ENCODE measurements at places on chromosomes 7 and 10.

DNA sequence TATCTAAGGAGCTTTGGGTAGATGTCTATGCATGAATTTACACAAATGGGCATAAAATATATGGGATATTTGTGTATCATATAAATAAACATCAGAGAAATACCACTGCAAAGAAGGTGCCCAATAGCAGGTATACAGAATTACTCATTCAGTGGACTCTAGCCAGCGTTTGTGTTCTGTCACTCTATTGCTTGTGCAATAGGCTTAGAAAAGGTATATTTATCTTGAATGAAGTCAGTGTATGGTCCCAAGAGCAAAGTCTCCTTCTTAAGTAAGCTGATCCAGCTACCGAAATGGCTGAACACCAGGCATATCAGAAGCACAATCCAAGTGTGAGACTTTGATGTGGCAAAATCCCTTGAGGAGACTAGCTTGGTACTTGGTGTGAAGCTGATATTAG, 1058.4 kb downstream of the SORCS1 start:
- DNase-seq: no peak

DNA sequence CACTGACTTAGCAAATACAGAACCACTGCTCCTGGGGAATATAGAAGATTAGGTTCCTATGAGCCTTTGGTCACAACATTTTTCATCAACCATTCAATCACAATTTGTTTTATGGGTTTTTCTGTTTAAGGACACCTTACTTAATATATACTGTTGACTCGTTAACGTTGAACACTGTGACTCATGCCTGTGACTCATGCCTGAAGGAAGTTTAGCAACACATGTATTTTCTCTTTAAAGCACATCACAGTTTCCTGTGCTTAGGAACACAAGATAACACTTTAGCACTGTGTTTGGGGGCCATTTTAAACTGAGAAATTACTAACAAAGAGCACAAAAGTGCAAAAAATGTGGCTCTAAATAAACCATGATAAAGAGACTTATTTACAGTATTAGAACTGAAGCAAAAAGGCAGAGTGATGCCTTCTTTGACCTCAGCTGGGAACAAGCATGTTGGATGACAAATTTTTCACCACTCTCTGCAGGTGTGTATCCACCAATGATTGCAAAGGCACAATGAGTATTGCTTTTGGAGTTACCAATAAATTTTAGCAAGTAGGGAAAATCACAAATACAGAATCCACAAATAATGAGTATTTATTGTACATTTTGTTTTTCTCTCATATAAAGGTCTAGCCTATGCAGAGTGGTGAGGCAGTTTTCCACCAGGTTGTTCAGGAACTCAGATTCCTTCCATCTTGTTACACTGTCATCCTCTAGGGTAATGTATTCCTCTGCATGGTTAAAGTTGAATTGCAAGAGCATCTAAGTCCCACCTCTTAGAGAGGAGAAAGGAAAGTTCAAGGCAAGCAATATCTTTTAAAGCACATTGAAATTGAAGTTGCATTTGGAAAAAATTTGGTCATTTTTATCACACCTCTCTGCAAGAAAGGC, 7.3 kb downstream of the FGFBP3 start:
- peak; percentile 21 for DNase-seq

DNA sequence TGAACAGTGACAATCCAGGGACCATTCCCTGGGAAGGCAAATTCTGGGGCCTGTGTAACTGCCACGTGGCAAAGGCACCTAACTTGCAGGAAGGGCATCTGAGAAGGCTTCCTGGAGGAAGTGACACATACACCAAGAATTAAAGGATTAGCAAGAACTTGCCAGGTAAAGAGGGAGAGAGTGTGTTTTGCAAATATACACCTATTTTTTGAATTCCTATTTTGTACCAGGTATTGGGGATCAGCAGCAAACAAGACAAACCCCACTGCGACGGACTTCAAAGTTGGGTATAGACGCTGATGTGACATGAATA, 206.5 kb upstream of the ZMIZ1 start:
- no peak for DNase-seq

- DNase-seq: no peak
Observed at GRCh38 chr7:2476776-2477446, 713 bp upstream of the GRIFIN start.

- no peak for DNase-seq
Observed at GRCh38 chr7:2723138-2723850, 35.3 kb downstream of the AMZ1 start.

GRCh38 chr10:90126256-90126595, 424.8 kb downstream of the KIF20B start:
- DNase-seq: no peak

DNA sequence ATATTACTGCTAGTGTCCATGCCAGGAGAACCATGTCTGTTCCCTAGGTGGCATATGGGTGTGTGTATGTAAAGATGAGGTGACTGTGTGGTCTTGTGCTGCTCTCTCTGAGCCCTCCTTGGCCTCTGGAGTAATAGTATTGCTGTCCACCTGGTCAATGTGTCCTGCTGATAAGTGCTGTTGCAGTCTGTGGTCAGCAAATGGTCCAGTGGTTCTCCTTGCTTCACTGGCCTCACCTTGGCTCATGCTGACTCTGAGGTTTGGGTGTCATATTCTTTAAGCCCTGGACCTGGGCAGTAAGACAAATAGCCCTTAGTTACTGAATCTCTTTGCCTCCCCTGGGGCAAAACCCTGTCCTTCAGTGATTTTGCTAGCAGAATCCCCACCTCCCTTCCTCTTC, 56.8 kb downstream of the TPST1 start:
- no peak for DNase-seq

GRCh38 chr7:134113655-134114054, 13.5 kb upstream of the LRGUK start:
- DNase-seq: no peak

- no peak for DNase-seq
Observed at GRCh38 chr10:23918090-23918723, 290.7 kb upstream of the KIAA1217 start.

DNA sequence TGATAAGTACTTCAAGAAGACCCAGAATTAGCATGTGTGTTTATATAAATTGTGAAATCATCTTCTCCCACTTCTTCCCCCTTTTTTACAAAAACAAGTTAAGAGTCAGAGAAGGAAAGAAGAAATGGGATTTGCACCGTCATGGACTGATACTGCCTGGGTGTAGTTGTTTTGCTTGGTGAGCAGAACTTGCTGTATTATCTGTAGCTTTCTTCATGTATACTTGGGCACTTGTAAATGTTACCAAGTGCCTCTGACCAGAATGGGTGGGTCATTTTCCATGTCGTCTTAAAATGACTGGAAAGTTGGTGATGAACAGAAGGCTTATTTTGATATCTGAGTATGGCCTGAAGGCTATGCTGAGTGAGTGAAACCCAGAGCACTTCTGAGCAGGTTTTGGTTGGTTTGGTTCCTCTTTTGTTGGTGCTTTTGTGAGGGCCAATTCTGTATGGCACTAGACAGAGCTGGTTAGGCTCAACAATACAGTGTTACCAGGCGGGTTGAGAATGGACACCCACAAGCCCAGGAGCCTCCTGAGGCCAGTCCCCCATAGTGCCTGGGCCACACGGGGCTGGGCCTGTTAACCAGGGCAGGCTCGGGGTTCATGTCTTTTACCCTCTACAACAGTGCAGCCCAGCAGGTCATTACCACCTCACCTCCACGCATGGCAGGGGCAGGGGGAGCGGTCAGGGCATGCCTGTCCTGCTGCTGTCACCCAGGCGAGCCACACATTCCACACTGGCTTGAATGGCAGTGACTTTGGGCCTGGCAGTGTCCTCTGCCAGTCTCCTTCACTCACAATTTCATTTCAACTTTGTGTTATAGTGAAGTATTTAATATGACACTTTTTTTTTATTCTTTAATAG, 115.1 kb downstream of the CCNY start:
- no peak for DNase-seq

DNA sequence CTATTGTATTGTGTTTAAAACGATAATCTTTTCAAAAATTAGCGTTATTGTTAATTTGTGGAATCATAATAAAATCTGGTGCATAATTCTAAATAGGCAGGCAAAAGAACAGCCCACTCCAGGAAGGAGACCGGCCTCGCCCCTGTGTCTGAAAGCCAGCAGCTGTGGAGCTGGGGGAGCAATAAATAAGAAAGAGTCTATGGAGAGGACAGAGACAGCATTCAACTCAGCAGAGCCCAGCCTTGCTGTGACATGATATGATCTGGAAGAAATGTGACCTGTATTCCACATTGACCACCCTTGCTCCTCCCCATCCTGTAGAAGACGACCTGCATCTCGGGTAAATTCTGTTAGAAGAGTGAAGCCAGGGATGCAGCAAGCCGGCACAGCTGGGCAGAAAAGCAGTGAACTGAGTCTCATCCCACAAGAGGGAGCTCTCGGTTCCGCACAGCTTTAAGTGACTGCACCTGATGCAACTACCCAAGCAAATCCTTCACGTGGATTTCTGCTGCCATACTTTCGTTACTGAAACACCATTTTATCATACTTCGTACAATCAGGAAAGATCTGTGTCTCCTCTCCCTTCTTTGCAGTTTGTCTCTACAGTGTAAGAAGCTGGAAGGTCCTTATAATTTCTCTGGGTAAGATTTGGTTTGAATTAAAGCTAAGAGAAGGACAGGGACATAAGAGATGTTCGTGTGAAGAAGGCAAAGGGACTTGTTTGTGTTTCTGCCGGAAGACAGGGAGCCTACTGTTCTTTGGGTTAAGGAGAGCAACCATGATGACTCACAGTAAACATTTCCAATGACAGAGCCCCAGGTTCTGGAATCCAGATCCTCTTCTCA, 427.1 kb downstream of the GPAM start:
- DNase-seq: no peak

DNA sequence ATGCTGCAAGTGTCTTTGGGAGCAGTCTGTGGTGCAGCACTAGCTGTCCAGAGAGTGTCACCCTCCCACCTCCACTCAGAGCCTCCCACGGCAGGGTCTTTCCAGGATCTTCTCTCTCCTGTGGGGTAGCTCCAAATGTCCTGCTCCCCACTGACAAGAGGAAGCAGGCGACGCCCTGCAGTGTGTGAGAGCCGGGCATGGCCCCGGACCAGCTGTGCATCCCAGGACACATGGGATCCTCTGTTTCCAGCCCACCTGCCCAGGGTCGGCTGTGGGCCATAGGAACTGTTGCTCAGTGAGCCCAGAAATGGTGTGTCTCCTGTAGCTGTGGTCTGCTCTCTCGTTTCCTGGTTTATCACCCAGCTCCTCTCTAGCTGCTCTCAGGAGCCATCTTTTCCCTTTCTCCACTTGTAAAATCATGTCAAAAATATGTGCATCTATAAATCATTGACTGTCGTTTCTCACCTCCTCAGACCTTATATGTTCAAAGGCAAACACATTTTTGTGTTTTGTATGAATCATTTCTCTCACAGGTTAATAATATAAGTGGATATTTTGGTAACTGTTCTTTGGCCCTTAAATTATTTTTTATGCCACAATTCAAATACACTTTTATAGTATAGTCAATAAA, 74.9 kb downstream of the VWC2 start:
- DNase-seq: no peak

DNA sequence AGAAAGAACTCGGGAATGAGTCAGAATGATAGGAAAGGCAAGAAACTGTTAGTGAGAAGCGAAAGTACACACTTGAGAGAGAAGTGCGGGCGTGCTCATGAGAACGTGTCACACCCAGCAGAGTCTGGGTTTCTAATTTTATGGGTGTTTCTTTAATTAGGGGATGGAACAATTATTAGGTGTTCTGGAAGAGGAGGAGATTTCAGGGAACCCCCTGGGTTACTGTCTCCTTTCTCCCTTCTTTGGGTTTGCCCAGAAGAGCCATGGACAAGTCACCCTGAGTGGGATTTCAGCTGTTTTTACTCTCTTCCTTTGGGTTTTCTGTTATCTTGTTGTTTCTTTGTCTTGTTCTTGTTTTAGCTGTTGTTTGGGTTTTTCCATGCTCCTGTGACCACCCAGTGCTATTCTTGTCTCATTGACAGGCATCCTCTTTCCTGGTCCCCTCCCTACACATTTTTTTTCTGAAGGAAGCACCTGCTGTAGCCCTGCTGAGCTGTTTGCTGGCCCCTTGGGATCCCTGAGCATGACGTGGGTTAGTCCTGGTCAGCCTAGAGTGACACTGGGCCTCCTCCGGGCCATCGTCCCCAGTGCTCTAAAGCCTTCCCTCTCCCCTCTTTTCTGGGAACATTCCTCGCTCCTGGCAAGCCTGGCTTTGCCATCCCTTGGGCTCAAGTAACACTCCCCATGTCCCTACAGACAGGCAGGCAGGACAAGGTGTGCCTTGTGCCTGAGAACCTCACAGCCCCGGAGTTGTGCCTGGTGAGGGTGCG, 3.5 kb downstream of the SH2D4B start:
- DNase-seq: no peak

DNA sequence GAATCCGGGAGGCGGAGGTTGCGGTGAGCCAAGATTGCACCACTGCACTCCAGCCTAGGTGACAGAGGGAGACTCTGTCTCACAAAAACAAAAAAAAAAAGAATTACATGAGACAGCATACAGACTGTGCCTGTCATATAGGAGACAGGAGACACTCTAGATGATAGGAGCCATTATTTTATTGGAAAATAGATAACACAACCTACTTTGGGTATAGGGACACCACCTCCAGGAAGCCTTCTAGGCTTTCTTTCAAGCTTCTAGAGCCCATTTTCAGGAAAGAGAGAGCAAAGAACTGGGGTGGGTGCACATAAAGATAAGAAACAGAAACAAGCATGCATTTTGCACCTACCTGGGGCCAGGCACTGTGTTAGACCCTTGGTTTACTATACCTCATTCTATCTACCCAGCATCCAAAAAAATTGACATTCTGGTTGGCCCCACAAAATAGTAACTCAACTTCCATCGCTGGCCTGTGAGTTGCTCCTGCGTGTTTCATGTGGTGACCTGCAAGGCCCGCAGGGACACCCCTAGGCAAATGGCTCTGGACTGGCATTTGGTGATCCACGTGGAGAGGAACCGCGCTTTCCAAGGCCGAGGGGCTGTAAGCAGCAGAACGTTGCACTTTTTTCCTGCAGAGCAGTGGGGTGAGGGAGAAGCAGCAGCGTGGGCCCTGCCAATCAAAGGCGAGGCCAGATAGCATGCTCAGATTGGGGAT, 57.1 kb upstream of the CACUL1 start:
- DNase-seq: no peak

DNA sequence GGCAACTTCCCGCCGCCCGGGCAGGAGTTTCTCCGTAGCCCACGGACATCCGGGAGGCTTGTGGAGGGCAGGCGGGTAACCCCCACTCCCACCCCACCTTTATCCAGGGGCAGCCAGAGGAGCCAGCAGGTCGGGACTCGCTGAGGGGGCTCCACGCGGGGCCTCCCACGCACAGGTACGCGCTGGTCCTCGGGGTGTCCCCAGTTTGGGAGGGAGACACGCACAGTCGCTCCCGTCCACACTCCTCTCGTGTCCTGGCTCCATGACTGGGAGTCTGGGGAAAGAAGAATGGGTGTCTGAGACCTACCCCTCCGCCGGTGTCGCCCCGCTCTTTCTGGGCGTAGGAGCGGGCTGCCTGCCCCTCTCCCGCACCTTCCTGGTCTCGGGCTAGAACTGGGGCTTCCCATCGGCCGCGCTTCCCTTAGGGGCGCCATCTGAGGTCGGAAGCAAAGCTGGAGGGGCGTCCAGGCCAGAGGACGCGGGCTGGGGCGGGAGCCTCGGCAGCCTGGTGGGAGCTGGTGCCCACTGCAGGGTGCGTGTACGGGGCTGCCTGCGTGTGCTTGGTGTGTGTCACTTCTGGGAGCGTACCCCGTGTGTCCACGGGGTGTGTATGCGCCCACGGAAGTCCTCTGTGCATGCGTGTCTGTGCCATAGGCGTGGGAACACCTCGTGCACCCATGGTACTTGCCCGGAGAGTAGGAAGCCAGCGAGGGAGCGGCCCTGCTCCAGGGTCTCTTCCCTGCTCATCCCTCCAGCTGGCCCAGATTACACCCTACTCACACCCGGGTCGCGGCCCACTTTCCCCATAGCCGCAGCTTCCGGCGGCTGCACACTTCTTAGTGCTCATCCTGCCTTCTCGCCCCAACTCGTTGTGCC, 73.0 kb upstream of the LEP start:
- DNase-seq: no peak

- DNase-seq: no peak
Observed at GRCh38 chr7:68984306-68984705, 614.0 kb upstream of the AUTS2 start.

All from stimulated activated CD8-positive, alpha-beta memory T cell treated with anti-CD3 and anti-CD28 coated beads, Interleukin-4, amount 100 ng/mL, for 1 hour (primary cell).